C1 segment of cervical spinal cord (tissue), 14 donors: ENCODE measurements at places on chromosomes 5 and 9.

- DNase-seq: no peak
These were observed 535 bp downstream of the UNC5A start for GRCh38 chr5:176810687-176811501.

DNA sequence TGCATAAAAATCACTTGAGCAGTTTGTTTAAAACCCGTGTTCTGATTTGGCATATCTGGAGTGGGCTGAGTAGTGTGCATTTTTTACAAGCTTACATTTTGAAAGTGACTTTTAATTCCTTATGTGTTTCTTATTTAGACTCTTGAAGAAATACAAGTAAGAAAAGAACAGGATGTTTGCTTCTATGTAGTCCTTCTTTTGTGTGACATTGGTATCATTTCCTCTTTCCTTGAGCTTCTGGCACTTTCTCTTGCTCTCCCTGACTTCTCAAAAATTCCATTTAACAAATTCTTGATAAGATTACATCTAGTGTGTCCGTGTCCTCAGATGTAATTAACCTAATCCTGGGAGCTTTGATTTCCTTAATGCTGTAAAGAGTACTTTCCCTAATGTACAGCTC lies 12.5 kb downstream of the GARNL3 start:
- DNase-seq: no peak

GRCh38 chr9:115104908-115105307 lies 13.0 kb downstream of the TNC start:
- DNase-seq: no peak

DNA sequence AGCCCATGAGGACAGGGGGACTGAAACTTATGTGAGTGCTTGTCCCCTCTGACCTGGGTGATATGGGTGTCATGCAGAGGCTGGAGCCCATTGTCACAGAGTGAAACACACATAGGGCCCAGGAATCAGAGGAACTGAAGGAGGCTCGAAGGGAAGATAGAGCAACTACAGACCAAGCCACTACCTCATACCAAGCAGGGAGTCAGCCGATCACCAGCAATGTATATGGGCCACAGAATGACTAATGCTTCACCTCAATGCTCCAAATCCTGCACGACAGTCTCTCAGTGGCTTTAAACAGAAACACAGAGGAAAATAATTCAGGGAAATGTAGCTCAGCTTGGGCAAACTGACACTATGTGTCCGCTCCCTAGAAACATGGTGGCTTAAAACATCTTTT lies 8.9 kb upstream of the FBXW11 start:
- DNase-seq: no peak

GRCh38 chr9:115717298-115717697 lies 436.3 kb upstream of the PAPPA start:
- no peak for DNase-seq

DNA sequence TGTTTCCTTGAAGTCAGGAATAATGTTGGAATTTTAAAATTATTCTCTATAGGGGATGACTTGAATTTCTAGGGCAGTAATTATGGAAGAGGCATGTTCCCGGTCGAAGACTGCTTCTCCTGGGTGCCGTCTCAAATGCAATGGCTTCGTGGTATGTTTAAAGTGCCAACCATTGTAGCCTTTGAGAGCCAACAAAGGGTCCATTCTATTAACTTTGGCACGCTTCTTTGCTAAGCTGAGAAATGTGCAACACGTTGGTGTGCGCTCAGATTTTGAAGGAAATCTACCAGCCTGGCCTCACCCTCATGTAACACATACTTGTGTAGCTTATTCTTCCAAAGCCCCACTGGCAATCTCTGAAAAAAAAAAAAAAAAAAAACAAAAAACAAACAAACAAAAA lies 221.2 kb upstream of the ANKH start:
- DNase-seq: no peak
